ENCODE measurements at places on chromosomes 1 and 21.

- DNase-seq = no peak
These were observed 472.1 kb downstream of the PTPRU start for GRCh38 chr1:29708381-29708780.

DNA sequence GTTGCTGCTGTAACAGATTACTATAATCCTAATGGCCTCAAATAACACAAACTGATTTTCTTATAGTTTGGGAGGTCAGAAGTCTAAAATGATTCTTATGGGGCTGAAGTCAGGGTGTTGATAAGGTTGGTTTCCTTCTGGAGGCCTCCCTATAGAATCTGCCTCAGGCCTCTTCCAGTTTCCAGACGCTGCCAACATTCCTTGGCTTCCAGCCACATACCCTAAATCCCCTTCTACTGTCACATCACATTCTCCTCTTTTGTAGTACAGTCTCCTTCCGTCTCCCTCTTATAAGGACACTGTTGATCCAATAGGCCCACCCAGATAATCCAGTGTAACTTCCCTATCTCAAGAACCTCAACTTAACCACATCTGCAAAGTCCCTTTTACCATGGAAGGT, 145.3 kb upstream of the NCAM2 start:
- DNase-seq = no peak

- DNase-seq = no peak
These were observed 252.4 kb upstream of the DUSP10 start for GRCh38 chr1:221994274-221994698.

DNA sequence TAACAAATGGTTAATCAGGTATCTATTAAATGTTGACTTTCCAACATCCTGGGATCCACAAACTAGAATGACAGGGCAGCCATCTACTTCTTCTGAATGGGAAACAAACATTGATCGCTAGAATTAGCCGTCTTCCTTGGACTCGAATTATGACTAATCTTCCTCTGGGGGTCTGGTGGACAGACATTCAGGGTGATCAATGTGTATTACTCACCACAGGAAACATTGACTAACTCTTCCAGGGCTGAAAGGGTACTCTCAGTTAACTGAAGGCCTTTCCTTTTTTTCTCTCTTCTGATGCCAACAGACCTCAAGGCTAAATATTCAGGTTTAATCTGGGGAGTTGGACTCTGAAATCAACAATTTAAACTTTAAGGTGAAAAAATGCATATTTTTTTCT, 9.5 kb downstream of the NOL9 start:
- DNase-seq = no peak

GRCh38 chr1:78651241-78651640, 1.6 kb downstream of the IFI44 start:
- DNase-seq = no peak

DNA sequence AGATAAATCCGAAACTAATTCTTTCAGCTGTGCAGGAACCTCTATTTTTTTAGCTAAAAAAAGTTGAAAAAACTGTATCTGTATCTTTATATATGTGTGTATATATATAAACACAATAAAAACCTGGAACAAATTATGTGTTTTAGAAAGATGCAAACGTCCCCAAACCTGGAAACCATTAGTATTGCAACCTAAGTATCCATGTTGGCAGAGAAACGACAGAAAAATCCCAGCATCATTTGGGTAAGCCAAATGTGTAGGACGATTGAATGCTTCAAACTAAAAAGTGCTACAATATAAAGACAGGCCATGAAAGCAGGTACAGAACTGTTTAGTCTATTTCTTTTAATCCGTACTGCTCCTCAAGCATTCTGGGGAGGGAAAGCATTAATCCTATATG, 87.9 kb downstream of the AHCTF1 start:
- no peak for DNase-seq

- DNase-seq = no peak
These were observed 6.3 kb downstream of the GPA33 start for GRCh38 chr1:167083871-167084270.

GRCh38 chr21:32467291-32467690, 54.8 kb downstream of the EVA1C start:
- DNase-seq = no peak

DNA sequence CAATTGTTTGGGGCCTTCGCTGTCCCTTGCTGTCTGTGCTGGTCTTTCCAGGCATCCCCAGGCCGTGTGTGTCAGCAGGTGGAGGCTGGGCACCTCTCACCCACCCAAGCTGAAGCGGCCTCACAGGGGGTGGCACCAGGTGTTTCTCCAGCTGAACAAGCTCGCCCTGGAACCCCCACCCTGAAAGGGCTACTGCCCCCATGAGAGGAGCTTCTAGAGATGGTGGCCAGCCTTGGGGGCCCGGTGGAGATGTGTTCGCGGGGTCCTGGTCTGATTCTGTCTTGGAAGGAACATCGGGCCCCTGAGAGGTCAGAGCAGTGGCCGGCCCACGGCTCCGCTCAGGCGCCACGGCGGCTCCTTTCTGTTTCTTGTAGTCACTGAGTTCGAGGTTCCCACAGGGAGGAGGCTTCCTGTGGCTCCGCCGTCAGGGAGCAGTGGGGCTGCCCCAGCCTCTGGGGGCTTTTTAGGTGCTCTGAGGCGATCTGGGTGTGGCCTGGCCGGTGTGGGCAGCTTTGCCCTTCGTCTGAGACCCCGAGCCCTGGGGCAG, 46.9 kb downstream of the SKI start:
- no peak for DNase-seq

DNA sequence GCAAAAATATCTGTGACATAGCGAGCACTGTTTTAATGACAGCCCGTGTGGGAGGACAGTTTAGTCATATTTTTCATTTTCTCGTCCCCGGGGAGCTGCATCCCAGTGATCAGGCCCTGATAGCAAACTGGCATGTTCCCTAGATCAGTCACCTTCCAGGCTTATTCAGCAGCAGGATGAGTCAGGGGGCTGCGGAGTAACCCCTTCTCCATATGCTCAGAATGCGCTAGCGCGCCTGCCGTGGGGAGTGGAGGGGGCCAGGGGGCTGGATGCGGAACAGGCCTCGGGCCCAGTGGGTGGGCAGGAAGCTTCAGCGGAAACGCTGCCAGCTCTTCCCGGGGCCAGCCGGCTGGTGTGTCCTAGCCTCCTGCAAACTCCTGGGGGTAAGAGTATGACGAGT, 94.0 kb downstream of the KCND3 start:
- no peak for DNase-seq

- DNase-seq = no peak
These were observed 717.9 kb downstream of the AMY1C start for GRCh38 chr1:104467590-104467989.

DNA sequence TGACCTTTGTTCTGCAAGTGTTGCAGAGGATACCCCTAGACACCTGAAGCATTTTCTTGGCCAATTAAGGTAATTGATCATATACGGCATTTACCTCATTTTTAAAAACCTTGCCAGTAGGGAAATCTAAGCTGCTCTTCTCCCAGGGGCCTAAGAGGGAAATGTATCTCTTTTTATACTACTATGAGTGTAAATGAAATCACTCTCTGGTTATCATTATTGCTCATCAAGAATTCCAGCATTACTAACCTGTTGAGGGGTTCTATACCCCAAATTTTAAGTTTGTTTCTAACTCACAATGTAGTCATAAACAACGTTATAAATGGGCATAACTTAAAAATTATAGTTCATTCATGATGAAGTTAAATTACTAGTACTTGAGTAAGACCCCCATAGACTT, 27.4 kb downstream of the TMED5 start:
- no peak for DNase-seq

- DNase-seq = no peak
These were observed 60.4 kb downstream of the ALG14 start for GRCh38 chr1:95012389-95012788.

GRCh38 chr1:197908716-197909220, 6.3 kb downstream of the C1orf53 start:
- DNase-seq = no peak

DNA sequence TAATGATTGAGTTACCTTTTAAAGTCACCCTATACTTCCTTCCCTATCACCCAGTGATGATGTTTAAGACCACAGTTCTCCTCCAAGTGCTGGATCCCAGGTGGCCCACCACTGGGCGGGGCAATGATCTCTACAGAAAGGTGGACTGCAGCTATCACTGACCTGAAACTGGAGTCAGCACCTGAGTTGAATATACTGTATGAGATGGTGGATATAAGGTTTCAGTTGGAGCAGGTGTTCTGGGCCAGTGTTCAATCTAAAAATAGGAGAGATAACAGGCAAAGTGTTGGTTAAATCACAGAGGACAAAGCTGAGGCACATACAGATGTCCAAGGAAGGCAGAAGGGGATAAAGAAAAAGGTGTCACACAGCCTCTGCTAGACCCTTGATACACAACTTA, 96.6 kb downstream of the SIPA1L2 start:
- DNase-seq = no peak

- DNase-seq = no peak
These were observed 66.0 kb downstream of the SYDE2 start for GRCh38 chr1:85134583-85135391.

DNA sequence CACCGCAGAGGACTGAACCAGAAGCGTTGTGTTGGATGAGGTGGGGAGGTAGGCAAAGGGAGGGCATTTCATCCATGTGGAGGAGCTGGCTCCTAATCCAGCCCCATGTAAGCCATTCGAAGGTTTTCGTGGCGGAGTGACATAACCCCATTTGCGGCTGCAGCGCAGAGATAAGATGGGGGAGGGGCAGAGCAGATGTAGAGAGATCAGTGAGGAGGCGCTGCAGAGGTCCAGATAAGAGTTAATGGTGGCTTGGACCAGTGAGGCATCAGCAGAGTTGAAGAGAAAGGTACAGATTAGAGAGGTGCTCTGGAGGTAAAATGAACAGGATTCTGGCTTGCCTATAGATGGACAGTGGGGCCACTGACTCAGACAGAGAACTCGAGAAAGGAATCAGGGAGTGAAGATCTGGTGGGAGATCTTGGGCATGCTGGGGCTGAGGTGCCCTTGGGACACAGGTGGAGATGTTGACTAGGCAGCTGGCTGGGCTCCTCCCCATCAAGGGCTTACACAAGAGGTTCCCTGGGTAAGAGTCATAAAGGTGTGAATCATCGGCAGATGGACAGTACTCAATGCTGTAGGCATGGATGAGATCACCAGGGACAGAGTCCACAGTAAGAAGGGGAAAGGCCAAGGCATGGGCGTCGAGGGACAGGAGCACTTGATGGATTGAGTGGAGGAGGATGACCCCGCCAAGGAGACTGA, 7.8 kb upstream of the PTPRF start:
- no peak for DNase-seq

DNA sequence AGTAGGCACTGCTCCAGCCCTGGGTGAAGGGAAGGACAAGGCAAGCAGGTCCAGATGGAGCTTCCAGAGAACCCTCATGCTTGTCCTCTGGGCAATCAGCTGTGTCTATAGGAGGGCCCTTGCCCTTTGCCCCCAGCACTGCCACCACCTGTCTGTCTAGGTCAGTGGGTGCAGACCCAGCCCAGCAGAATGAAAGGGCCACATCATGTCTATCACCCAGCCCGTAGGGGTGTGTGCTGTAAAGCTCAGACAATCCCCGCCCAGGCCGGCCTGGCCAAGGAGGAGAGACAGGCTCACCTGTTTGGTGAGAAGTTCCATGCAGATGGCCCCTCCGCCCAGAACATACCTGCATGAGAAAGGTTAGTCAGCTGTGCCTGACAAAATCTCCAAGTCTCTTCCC, 7.0 kb downstream of the UBE2Q1 start:
- DNase-seq = no peak

GRCh38 chr1:97898948-97899347, 21.9 kb downstream of the DPYD start:
- no peak for DNase-seq

GRCh38 chr1:42847111-42847595, 740 bp downstream of the ZNF691 start:
- DNase-seq = no peak

- no peak for DNase-seq
These were observed 227.7 kb downstream of the GPATCH2 start for GRCh38 chr1:217403026-217403720.

- no peak for DNase-seq
These were observed 206.5 kb downstream of the RWDD3 start for GRCh38 chr1:95440511-95440910.

- no peak for DNase-seq
These were observed 106.6 kb downstream of the NPHP4 start for GRCh38 chr1:5885471-5886139.

- DNase-seq = no peak
These were observed 14.9 kb downstream of the SNAP47 start for GRCh38 chr1:227749916-227750710.

DNA sequence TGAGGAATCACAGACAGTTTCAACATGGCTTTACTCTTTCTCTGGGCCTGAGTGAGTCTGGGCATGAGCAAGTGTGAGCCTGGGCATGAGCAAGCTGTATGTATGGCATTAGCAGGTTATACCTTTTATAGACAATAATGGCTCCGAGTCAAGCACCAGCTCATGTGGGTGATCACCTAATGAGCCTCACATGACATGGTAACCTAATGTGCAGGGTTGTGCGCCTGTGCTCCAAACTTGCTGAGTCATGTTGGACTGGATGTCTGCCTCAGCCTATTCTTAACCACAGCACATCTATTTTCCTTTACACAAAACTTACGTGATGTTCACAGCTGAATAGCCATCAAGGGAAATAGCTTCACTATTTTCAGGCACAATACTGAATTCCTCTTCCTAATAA, 236.2 kb upstream of the NRIP1 start:
- no peak for DNase-seq

DNA sequence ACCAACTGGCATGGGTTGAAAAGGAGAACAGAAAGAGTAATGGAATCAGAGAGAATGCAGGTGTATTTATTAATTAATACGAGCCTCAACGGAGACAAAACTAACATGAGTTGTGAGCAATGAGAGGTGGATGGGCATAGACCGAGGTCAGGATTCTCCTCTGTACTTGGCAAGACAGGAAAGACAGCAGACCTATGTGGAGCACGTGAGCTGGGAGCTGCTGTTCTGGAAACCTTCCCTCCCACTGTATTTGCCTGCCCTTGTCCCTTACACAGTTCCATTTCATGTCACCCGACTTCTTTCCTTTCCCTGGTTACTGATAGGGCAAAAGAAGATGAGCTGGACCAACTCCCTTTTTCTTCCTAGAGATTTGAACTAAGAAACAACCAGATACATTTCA, 110.9 kb downstream of the MRPS6 start:
- DNase-seq = no peak

- DNase-seq = no peak
These were observed 2.6 kb downstream of the HFM1 start for GRCh38 chr1:91402023-91402422.

DNA sequence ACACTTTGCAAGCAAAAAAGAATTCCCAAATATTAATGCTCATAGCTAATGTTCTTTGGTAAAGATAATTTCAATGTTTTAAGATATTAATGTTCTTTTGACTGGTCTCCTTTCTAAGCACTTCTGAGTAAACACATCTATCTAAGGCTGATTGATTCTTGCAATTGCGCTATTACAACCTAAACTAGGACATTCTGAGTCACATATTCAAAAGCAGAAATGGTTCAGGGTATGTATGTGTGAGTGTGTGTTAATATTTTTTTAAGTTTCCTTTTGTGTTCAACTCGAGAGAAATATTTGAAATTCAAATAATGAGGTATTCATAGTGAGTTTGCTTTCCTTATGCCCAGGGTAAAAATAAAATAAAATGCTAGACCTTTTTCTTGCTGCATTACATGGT, 203.6 kb upstream of the GRIK3 start:
- no peak for DNase-seq

- no peak for DNase-seq
These were observed 39.5 kb downstream of the PTPRC start for GRCh38 chr1:198678301-198678836.
